ENCODE measurements at places on chromosomes 3 and 15.

- no peak for DNase-seq
Measured at GRCh38 chr15:63977119-63977518, 69.2 kb downstream of the DAPK2 start.

DNA sequence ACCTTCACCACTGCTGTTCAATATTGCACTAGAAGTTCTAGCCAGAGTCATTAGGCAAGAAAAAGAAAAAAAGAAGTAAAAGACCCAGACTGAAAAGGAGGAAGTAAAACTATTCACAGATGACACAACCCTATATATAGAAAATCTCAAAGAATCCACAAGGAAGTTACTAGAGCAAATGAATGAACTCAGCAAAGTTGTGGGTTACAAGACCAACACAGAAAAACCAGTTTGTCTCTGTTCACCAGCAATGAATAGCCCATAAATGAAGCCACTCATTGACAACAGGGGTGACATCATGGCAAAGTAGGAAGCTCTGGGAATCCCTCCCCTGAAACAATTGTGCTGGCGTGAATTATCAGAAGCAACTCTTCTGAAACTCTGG is 4.6 kb downstream of the CFAP100 start:
- DNase-seq = no peak

GRCh38 chr15:91431041-91431715 is 331.1 kb downstream of the SV2B start:
- no peak for DNase-seq

DNA sequence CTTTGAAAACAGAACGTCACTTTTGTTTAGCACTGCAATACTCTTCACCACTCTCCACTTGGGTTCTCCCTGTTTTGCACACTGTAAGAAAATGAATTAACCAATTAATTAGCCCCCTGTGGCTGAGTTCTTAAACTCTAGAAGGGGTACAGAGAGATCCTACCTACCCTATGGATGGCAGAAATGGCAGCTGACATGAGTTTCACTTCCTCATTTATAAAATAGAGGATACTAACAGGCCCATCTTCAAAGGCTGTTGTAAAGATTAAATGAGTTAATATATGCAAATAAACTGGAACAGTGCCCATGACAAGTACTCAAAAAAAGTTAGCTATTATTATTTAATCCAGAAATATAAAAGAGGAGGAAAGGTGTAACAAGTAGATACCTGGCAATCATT is 36.9 kb downstream of the SUCLG2 start:
- DNase-seq = no peak

GRCh38 chr15:52658955-52659354 is 20.2 kb downstream of the ATOSA start:
- DNase-seq = no peak

GRCh38 chr3:59245859-59246501 is 196.2 kb upstream of the CFAP20DC start:
- no peak for DNase-seq

DNA sequence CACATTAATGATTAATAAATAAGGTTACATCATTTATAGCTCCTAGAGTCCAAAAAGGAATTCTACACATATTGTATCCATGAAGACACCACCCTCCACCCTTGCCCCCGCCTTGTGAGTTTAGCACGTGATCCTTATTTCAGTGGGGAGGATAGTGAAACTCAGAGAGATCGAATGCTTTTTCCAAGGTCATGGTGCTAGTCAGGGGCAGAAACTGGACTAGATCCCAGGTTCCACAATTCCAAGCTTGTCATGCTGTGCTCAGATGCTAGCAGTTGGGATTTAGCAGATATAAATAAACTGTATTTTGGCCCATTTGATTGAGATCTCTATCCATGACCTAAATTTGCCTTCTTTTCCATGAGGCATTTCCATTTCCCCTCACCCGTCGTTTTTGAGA is 227.4 kb upstream of the THRB start:
- DNase-seq = no peak

GRCh38 chr3:112759210-112759609 is 87.5 kb downstream of the CD200R1L start:
- DNase-seq = no peak

- DNase-seq = peak; percentile 86
Measured at GRCh38 chr3:54146506-54147239, 24.3 kb downstream of the CACNA2D3 start.

DNA sequence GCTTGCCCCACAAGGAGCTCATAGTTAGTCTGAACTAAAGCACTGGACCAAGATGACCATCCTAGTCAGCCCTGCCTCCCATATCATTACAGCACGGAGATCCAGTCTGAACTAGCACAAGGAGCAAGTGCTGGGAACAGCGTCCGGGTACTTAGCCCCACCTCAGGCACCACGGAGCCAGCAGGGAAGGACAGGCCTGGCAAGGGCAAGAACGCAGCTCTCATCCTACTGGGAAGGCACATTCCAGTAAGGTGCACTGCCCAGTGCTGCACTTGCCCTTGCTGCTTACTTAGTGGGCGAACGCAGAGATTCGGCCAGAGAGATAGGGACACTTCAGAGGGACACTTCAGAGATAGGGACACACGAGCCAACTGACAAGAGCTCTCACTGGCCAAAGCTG is 27.6 kb downstream of the SEC61A1 start:
- no peak for DNase-seq

DNA sequence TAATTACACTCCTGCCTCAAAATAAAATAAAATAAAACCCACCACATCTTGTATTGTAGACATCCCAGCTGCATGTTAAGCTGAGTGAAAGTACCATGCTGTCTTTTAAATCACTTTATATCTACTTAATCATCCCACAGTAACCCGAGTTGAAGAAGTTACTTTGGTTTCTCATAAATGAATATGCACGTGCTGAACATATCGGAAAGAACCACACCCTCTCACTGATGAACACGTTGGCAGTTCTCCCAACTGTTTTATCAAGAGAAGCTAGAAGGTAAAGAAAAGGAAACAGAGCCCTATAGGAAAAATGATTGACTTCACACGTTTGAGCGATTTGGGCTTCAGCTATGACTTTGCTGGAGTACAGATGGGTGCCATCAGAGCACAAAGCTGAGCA is 15.9 kb upstream of the TM4SF19 start:
- DNase-seq = no peak

DNA sequence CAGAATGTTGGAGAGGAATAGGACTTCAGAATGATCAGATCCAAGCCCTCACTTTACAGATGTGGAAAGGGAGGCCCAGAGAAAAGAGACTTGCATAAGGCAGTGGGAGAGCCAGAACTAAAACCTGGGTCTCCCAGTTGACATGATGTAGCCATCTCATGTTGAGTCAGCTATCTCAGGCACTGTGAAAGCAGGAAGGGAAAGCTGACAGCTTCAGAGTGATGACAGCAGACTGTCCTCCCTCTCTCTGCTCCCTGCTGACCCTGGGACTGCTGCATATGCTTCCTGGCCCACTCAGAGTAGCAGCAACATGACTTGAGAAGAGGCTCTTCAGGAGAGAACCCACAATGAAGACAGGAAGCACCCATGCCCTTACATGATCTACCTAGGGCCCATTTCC is 14.7 kb downstream of the FHIT start:
- DNase-seq = no peak

DNA sequence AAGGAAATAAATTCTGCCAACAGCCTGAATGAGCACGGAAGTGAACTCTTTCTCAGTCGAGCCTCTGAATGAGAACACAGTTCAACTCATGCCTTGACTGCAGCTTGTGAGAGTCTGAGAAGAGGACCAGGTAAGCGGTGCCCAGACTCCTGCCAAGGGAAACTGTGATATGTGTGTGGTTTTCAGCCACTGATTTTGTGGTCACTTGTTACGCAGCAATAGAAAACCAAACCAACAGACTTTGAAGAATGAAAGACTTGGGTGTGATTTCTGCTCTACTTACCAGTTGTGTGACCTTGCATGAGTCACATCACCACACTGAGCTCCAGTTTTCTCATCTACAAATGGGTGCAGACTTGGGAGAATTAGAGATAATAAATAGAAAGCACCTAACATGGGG is 30.6 kb upstream of the FAM107A start:
- no peak for DNase-seq

DNA sequence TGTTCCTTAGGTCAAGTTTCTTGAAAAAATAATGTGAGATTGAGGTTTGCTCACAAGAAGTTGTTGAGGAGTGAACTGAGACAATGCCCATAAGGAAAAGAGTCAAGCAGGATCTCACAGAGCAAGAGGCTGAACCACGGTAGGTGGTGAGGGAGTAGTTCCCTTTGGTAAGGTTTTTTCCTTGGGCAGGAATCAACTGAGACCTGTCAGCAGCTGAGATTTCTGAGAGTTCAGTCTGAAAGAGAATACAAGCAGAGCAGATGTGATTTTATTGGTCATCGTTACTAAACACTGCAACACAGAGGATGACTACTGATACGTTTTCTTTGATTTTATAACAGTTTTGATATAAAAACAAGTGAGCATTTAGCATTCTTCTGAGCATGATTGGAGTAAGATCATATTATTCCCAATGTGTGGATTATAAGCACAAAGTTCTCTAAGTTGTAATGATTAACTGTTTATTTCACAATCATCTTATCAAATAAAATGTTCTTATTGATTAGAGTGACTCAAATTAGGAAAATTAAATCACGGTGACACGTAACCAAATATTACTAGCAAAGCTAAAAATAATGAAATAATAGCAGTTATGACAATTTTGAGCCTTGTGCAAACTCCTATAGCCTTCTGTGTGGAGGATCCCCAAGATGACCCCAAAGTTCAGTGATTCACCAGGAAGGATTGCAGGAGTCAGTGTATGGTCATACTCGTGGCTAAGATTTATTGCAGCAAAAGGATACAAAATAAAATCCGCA is 346.2 kb upstream of the ZNF717 start:
- DNase-seq = no peak

DNA sequence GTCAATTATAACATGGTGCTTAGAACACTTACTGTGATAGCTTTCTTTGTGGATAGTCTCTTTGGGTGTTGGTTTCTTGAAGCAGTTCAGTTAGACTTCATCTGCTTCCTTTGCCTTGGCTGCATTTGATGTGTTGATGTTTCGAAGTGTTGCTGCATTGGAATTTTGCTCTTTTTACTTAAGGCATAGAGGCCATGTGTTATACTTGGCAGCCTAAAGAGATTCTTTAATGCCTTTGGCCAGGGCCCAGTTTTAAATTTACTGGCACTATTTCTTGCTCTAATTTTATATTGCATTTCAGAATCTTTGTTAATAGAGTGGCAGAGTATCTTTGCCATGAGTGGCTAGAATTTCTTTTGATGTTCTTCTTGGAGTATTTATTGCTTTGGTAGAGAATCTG is 21.2 kb downstream of the NR1D2 start:
- DNase-seq = no peak

GRCh38 chr3:152193673-152194267 is 75.0 kb upstream of the MBNL1 start:
- no peak for DNase-seq

GRCh38 chr15:42363942-42364341 is 4.6 kb downstream of the CAPN3 start:
- DNase-seq = no peak

All from H7 (cell line).